Stimulated activated CD4-positive, alpha-beta T cell treated with anti-CD3 and anti-CD28 coated beads, Interleukin-1b, Interleukin-23, amount 100 ng/mL, for 1 hour (primary cell): ENCODE measurements at places on chromosomes 1 and 21.
A peak's percentile ranks its signal among the peaks of the same experiment; 100 is the strongest.

DNA sequence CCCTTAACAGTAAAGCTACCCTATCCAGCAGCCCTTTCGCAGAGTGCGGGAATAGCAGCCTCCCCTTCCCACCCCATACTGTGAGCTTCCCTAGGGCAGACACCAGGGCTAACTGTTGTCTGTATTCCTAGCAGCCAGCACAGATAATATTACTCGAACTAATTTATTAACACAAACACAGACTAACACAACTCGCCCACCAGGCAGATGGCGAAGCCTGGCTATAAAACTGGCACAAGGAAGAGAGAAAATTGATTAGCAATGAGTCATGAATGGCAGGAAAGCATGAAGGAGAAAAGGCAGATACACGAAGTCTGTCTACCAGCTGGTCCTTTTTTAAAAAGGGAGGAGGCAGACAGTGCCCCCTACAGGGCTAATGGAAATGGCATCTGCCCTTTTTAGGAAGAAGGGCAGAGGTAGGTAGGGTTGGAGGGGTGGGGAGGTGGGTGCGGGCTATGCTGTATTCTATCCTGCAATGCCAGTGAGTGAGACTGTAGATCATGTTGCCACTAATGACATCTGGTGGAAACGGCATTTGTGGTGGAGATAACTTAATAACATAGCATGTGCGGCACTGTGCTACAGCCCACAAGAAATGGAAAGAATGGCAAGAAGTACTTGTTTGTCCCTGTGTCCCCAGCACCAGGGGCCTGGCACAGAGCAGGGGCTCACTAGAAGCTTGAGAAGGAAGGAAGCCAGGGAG lies 30.6 kb upstream of the CTPS1 start:
- peak; percentile 27 for DNase-seq

DNA sequence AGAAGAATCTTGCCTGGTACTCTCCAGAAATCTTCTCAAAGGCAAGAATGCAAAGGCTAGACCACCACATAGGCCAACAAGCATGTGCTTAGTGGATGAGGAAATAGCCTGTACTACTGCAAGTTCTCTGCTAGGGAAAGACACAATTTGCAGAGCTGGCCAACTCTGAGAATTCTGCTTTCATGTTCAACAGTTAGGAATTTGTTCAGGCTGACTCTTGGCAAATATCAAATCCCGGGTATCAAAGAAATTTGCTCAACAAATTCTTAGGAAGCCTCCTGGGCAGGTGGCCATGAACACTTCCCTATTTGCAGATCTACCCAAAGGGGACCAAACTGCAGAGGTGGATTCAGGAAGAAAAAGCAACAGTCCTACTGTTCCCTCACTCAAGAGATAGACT lies 15.0 kb upstream of the H3-3A start:
- DNase-seq = no peak

DNA sequence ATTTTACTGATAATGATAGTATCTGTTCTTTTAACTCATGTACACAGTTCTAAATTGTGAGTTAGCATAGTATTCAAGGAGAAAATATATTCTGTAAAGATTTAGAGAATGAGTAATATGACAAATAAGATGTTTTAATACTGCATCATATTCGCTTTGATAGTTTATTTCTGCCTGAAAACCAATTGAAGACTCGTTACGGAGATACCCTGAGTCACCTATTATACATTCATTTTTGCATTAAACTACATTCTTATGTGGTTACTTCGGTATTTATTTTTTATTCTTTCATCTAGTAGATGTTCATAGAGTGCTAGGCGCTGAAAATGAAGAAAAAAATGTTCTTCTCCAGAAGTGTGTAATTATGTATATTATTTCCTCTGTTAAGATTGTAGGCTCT lies 5.3 kb downstream of the UHMK1 start:
- no peak for DNase-seq

DNA sequence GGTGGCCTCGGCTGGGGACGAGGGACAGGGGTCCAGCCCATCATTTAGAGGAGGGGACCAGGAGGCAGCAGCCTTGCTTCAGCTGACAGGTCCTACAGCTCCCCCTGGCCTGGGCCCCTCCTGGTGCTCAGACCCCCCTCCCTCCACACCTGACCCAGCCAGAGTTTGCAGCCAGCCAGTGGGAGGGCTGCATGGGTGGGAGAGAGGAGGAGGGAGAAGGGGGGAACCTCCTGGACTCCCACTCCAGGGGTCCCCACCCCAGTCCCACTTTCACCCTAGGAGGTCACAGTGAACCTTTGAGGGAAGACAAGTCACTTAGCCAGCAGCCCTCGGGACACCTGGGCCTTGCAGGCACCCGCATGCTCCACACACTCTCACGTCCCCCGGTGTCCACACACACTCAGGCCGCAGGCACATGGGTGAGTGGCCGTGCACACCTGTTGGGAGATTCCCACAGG lies 108.9 kb upstream of the ZBTB40 start:
- no peak for DNase-seq

DNA sequence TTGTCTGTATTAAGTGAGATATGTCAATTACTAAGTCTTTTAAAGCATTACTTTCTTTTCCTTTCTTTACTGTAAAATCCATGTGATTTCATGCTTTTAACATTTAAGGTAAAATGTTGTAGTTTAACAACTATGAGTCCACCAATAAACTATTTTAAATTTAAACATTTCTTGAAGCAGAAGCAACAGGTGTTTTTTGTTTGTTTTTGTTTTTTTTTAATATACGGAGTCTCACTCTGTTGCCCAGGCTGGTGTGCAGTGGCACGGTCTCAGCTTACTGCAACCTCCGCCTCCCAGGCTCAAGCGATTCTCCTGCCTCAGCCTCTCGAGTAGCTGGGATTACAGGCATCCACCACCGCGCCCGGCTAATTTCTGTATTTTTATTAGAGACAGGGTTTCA lies 15.6 kb downstream of the AIDA start:
- no peak for DNase-seq

DNA sequence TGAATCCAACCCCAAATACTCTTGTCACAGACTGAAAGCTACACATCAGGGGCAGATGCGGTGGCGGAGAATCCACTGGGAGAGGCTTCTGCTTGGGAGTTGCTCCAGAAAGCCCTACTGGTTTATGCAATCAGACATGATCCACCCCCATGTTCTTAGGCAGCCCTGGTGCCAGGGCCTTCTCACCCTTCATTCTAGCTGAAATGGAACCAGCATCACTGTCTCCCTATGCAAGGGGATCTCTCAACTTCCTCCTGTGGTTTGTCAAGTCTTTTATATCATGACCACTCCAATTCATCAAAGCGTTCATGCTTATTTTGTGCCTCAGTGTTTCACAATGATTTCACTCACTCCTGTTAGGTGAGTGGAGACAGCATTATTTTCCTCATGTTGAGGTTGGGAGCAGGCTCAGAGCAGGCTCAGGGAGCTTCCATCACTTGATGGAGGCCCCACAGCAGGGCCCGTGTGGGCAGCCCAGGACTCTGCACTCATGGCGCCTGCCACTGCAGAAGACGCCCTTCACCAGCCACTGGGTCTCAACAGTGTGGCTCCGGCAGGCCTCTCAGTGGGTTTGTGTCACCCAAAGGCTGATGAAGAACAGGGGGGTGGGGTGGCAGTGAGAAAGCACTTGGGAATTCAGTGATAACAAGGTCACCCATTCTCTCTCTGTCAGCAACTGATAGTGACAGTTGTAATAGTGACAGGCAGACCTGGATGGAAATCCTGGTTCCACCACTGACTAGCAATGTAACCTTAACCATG lies 67.1 kb downstream of the CD58 start:
- no peak for DNase-seq

GRCh38 chr1:234887016-234887900 lies 241.4 kb downstream of the TOMM20 start:
- DNase-seq = no peak

DNA sequence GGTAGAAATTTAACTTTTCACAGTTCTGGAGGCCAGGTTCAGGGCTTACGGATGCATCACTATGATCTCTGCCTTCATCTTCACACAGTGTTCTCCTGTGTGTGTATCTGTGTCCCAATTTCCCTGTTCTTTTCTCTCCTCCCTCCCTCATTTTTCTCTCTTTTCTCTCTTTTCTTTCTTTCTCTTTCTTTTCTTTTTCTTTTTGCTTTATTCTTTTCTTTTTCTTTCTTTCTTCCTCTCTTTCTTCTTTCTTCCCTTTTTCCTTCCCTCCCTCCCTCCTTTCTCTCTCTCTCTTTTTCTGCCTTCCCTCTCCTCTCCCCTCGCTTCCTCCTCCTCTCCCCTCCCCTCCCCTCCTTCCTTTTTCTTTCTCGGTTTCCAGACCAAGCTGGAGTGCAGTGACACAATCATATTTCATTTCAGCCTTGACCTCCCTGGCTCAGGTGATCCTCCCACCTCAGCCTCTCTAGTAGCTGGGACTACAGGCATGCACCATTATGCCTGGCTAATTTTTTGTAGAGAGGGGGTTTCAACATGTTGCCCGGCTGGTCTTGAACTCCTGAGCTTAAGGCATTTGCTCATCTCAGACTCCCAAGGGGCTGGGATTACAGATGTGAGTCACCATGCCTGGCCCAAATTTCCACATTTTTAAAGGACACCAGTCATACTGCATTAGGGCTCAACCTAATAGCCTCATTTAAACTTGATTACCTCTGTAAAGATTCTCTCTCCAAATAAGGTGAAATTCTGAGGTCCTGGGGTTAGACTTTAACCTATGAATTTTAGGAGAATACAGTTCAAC lies 115.9 kb downstream of the HUNK start:
- no peak for DNase-seq

DNA sequence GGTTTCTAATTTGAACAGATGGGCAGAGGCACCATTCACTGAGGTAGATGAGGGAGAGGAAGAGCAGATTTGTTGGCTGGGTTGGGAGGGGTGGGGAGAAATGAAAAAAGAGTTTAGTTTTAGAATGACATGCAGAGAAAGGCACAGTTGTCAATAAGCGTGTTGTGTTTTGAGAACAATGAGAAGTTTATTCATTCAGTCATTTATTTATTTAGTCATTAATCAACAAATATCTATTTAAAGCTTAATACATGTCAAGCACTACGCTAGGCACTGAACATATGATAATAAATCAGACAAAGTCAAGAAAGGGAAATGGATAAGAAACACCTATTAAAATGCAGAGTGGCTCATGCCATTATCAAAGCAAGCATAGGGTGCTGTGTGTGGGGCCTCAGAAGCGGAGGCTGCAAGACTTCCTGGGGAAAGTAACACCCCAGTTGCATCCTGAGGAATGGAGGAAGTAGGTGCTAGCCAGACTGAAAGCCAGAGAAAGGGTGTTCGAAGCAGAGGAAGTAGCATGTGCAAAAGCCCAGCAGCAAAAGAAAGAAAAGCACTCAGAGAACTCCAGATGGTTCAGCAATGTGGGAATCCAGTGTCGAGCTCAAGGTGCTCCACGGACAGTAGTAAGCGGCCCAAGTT lies 114.1 kb downstream of the RNF220 start:
- DNase-seq = no peak

GRCh38 chr1:39381839-39382238 lies 109.6 kb upstream of the BMP8A start:
- DNase-seq = no peak

DNA sequence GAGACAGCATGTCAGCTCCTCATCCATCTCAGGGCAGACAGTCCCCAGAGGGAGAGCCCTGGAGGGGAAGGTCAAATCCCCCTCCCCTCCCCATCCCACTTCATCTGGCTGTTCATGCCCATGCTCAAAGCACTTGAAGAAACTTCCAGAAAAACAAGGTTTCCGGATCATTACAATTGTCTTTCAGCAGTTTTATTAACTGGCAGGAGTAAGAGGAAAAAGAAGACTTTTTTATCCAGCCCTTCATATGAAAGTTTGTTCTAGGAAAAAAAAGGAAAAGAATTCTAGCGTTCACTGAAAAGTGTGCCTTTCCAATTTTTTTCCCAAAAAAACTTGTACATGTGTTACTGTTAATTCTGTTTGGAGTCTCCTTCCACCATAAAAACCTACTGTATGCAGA lies 145.7 kb upstream of the TIAM1 start:
- no peak for DNase-seq

DNA sequence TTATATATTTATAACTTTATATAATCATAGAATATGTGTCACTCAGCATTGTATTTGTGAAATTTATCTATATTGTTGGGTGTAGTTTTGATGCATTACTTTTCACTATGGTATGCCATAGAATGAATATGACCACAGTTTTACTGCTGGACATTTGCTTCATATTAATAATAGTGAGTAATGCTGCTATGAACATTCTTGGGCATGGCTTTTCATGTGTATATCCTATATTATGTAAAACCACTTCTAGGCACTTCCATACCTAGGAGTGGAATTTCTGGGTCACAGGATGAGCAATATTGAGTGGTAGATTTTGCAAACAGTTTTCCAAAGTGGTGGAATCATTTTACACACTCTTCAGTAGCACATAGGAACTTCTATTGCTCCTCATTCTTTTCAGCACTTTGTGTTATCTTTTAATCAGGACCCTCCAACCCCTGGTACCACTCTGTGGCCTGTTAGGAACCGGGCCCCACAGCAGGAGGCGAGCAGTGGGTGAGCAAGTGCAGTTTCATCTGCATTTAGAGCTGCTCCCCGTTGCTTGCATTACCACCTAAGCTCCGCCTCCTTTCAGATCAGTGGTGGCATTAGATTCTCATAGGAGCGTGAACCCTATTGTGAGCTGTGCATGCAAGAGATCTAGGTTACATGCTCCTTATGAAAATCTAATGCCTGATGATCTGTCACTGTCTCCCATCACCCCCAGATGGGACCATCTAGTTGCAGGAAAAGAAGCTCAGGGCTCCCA lies 56.0 kb upstream of the CNIH3 start:
- DNase-seq = no peak
